Stimulated activated CD4-positive, alpha-beta T cell treated with anti-CD3 and anti-CD28 coated beads, TNF-alpha, amount 100 ng/mL, for 4 hours (primary cell): ENCODE measurements at places on chromosomes 1 and 21.

DNA sequence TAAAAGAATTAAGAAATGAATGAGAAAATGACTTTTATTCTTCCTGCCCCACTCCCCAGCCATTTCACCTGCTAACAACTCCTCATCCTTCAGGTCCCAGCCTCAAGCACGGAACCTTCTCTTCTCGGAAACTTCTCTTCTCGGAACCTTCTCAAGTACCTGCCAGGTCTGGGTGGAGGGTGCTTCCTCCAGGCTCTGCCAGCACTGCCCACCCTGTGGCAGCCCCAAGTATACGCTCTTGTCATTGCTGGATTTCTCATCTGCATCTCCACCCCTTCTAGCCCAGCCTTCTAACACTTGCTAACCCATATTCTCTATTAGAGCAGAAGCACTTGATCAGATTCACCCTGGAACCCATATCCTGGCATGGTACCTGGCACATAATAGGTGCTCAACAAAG lies 3.9 kb upstream of the IFFO2 start:
- no peak for DNase-seq

GRCh38 chr1:100496896-100497295 lies 41.0 kb upstream of the GPR88 start:
- DNase-seq = no peak

- DNase-seq = no peak
Measured at GRCh38 chr1:205832326-205832751, 17.6 kb downstream of the PM20D1 start.

GRCh38 chr1:54053745-54054437 lies 483 bp downstream of the TCEANC2 start:
- DNase-seq = no peak

GRCh38 chr1:167698313-167698712 lies 23.5 kb upstream of the MPZL1 start:
- DNase-seq = no peak

GRCh38 chr1:153985941-153986761 lies at the start of gene RAB13:
Gene RAB13, minus strand, starts transcription at chr1:153986339. Its CDS starts 103 bp downstream, at chr1:153986236.
- DNase-seq = no peak

- DNase-seq = no peak
Measured at GRCh38 chr21:32682696-32683474, 44.9 kb downstream of the SYNJ1 start.

GRCh38 chr1:40133839-40134238 lies 27.3 kb upstream of the RLF start:
- no peak for DNase-seq

DNA sequence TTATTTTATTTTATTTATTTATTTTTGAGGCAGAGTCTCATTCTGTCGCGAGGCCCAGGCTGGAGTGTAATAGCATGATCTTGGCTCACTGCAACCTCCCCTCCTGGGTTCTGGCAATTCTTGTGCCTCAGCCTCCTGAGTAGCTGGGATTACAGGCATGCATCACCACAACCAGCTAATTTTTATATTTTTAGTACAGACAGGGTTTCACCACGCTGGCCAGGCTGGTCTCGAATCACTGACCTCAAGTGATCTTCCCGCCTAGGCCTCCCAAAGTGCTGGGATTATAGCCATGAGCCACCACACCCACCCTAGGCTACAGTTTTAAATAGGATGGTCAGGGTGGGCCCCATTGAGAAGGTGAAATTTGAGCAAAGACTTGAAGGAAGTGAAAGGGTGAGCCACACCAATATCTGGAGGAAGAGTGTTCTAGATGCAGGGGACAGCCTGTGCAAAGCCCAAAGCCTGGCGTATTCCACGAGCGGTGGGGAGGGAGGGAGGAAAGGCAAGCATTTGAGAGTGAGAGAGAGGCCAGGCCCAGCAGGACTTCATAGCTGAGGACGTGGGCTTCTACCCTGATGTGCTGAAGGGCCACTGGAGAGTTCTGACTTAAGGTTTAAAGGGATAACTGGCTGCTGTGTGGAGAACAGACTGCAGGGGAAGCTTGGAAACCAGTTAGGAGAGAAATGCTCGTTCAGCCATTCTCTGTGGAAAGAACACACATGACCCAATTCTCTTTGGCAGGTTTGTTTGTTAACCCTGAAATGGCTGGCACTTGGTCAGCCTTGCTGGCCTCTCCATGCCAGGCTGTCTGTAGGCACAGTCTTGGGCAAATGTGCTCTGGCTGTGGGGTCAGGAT lies 62.6 kb upstream of the FAM20B start:
- no peak for DNase-seq

- DNase-seq = no peak
Measured at GRCh38 chr1:244881552-244882280, 17.4 kb upstream of the HNRNPU start.

GRCh38 chr1:35708441-35708921 lies 10.2 kb downstream of the C1orf216 start:
- DNase-seq = no peak

- no peak for DNase-seq
Measured at GRCh38 chr1:118984722-118985639, 3.2 kb downstream of the TBX15 start.

- no peak for DNase-seq
Measured at GRCh38 chr1:220438741-220439140, 89.2 kb upstream of the MARK1 start.

DNA sequence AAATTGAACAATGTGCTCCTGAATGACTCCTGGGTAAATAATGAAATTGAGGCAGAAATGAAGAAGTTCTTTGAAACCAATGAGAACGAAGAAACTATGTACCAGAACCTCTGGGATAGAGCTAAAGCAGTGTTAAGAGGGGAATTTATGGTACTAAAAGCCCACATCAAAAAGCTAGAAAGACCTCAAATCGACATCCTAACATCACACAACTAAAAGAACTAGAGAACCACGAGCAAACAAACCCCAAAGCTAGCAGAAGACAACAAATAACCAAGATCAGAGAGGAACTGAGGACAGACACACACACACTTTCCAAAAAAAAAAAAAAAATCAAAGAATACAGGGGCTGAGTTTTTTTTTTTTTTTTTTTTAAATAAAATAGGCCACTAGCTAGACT lies 564.2 kb downstream of the SMYD3 start:
- no peak for DNase-seq

GRCh38 chr1:9494936-9495758 lies 44.1 kb upstream of the SLC25A33 start:
- peak; percentile 44 for DNase-seq

GRCh38 chr1:234486858-234487840 lies 8.2 kb upstream of the TARBP1 start:
- DNase-seq = no peak

DNA sequence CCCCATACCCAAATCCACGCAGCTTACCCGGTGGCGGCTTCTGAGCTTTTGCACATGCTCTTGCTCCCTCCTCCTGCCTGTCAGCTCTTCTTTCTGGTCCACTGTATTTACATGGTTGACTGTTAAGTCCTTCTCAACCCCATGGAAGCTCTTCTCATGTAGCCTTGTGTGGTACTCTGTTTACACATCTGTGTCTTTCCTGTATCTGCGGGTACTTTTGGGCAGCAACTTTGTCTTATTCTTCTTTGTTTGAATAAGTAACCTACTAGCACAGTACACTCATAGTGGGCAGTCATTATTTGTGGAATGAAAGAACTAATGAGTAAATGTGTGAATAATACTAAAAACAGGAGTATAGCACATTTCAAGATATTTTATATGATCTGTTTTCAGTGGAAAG lies 88.5 kb upstream of the GPR88 start:
- no peak for DNase-seq

- DNase-seq = no peak
Measured at GRCh38 chr21:14520535-14520934, 25.6 kb downstream of the SAMSN1 start.

DNA sequence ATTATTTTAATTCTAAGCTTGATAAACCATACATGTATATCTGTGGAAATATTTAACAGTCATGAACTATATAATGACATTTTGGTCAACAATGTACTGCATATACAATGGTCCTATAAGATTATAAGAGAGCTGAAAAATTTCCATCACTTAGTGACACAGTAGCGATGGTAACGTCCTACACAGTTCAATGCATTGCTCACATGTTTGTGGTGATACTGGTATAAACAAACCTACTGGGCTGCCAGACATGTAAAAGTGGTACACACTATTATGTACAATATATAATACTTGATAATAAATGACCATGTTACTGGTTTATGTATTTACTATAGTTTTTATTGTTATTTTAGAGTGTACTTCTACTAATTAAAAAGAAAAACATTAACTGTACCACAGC lies 841.9 kb downstream of the LTN1 start:
- DNase-seq = no peak

GRCh38 chr1:4307911-4308545 lies 346.4 kb upstream of the AJAP1 start:
- DNase-seq = no peak

GRCh38 chr1:160879056-160879455 lies 5.9 kb downstream of the ITLN1 start:
- DNase-seq = no peak

DNA sequence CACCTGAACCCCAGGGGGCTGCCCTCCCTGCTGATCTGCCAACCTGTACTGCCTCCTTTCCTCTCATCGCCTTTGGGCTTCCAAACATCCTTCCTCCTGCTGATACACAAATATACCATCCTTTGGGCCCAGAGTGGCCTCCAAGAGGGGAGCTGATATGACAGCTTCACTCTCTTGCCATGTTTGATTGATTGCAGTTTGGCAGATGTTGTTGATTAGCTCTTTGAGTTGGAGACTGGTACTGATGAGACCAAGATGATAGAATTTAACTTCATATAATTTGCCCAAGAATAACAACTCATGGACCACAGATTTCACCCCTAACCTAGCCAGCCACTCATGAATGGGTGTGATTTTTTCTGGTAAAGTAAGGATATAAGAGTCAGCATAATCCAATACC lies 227.8 kb downstream of the HHAT start:
- DNase-seq = no peak

DNA sequence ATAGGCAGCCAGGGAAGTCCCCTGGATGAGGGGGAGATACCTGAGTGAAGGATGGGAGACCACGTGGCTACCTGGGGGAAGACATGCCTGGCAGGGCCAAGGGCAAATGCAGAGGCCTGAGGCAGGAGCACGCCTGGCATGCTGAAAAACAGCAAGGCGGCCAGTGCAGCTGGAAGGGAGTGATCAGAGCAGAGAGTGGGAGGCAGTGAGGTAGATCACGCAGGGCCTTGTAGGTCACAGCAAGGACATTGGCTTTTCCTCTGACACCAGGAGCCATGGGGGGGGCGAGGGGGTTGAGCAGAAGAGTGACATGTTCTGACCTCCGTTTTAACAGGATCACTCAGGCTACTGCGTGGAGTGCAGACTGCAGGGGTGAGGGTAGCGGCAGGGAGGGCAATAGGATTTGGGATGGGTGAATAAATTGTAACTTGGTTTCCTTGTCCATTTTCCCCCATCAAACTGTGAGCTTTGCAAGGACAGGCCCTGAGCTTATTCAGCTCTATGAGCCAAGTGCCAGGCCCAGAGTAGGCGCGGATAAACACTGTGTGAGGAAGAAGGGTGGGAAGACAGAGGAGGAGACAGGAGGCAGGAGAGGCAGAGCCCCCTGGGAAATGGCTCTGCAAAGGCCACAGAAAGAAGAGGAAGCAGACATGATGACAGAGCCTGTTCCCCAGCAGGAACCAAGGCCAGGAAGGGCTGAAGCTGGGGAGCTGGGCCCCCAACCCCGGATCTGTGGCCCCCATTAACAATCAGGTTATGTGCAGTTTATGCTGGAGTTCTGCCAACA lies 16.6 kb downstream of the IFI6 start:
- no peak for DNase-seq
